Spinal cord (tissue), 10 donors: ENCODE measurements at places on chromosomes 11 and 22. TPM values are rescaled to one million over a fixed set of nuclear protein-coding genes. Genes with fewer than 3 reads are reported as not detected.
A peak's percentile ranks its signal among the peaks of the same experiment; 100 is the strongest.

DNA sequence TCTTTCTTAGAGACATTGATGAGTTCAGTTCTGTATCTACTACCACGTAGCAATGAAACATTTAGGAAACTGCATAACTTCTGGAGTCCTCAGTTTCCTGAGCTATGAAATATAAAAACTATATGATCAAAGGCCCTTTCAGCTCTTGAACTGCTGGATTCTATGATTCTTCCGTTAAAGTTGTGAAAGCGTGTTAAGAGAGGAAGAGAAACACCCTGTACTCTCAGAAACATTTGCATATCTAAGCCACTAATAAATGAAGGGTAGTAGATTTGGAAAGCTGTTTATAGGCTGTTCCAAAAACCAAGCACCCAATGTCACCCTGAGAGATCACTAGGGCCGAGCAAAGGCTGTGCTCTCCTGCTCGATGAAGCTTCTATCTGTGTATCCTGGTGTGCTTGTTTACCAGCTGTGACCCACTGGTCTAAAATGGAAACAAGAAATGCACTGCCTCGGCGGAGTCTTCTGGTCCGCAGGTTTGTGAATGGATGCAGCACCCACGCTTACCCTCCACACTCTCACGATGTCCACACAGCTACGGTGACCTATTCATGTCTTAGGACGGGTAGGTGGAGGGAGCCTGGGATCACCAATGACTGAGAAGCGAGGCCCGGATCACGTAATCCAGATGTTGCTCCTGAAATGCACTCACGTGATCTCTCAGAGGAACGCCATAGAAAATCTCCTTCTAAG is 325.8 kb downstream of the OPCML start:
- no peaks in the 10 kb centered on the region for H3K36me3 ChIP-seq
- H3K27me3 ChIP-seq: no peaks in the 10 kb centered on the region
- no peak overlapping the region for H3K4me3 ChIP-seq
- no peak for DNase-seq
- H3K27ac ChIP-seq: no peak overlapping the region

DNA sequence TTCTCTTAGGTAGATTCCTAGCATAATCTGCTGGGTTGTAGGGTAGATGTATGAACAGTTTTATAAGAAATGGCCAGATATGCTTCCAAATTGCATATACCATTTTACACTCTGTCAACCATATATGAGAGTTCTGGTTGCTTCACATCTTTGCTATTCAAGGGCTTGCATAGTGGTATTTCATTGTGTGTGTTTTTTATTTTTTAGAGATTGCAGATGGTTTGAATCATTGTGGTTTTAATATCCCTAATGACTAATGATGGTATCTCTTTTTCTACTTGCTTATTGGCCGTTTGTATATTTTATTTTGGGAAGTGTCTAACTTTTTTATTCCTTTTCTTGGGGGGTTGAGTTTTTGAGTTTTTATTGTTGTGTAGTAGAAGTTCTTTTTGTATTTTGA is 26.9 kb downstream of the RNF214 start:
- H3K27me3 ChIP-seq: no peaks in the 10 kb centered on the region
- H3K27ac ChIP-seq: no peak overlapping the region
- no peak overlapping the region for H3K4me3 ChIP-seq
- H3K4me1 ChIP-seq: no peaks in the 10 kb centered on the region
- DNase-seq: no peak

- H3K27ac ChIP-seq: no peak overlapping the region
- no peaks in the 10 kb centered on the region for H3K4me1 ChIP-seq
- no peak for DNase-seq
- no peaks in the 10 kb centered on the region for H3K27me3 ChIP-seq
- H3K4me3 ChIP-seq: no peak overlapping the region
These were observed 325.3 kb upstream of the LRRC4C start for GRCh38 chr11:41784513-41785335.

GRCh38 chr11:130100381-130101095 is 30.8 kb downstream of the APLP2 start:
- no peaks in the 10 kb centered on the region for H3K27me3 ChIP-seq
- no peak overlapping the region for H3K27ac ChIP-seq

DNA sequence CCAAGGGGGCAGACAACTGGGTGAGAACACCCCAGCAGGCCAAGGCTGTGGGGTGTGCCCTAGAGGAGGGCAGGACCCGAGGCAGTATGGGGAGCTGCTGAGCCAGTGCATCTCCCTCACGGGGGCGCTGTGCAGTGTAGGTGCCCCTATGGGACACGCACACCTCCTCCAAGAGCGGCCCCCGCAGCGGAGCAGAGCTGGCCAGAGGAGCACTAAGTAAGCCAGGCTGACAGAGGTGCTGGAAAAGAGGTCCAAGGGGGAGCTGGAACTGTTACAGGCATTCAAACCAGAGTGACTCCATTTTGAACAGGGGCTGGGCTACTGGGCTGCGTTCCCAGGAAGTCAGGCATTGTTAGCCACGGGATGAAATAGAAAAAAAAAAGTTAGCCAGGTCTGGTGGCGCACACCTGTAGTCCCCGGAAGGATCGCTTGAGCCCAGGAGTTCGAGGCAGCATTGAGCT is 41.8 kb downstream of the TST start:
- no peak for DNase-seq
- H3K4me3 ChIP-seq: peak overlapping the region; percentile 32
- no peak overlapping the region for H3K27ac ChIP-seq
- H3K27me3 ChIP-seq: no peaks in the 10 kb centered on the region
- H3K4me1 ChIP-seq: peaks cover 14% of the 10 kb centered on the region
- H3K36me3 ChIP-seq: no peaks in the 10 kb centered on the region

- no peaks in the 10 kb centered on the region for H3K27me3 ChIP-seq
- no peaks in the 10 kb centered on the region for H3K36me3 ChIP-seq
- H3K4me3 ChIP-seq: no peak overlapping the region
- H3K4me1 ChIP-seq: peaks cover 20% of the 10 kb centered on the region
- H3K27ac ChIP-seq: no peak overlapping the region
These were observed 90.5 kb downstream of the UBASH3B start for GRCh38 chr11:122746050-122746478.

DNA sequence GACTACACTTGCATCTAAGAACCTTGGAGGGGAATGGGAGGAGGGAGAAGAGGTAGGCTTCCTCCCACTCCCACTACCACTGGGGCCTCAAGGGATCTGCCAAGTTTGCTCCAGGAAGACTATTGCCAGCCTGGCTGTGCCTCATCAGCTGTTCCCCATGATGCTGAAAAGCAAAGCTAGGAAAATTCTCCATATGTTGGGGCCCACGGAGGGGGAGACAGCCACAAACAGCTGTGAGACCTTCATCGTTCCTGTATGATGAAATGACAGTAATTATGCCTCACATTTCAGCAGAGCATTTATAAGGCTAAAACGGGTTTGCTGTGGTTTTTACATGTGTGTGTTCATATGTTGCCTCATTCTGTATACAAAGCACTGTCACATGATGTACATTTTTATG is 6.7 kb downstream of the DSCAML1 start:
- H3K27me3 ChIP-seq: peaks cover 26% of the 10 kb centered on the region
- no peak overlapping the region for H3K4me3 ChIP-seq
- peaks cover 46% of the 10 kb centered on the region for H3K4me1 ChIP-seq
- no peak overlapping the region for H3K27ac ChIP-seq
- DNase-seq: no peak

DNA sequence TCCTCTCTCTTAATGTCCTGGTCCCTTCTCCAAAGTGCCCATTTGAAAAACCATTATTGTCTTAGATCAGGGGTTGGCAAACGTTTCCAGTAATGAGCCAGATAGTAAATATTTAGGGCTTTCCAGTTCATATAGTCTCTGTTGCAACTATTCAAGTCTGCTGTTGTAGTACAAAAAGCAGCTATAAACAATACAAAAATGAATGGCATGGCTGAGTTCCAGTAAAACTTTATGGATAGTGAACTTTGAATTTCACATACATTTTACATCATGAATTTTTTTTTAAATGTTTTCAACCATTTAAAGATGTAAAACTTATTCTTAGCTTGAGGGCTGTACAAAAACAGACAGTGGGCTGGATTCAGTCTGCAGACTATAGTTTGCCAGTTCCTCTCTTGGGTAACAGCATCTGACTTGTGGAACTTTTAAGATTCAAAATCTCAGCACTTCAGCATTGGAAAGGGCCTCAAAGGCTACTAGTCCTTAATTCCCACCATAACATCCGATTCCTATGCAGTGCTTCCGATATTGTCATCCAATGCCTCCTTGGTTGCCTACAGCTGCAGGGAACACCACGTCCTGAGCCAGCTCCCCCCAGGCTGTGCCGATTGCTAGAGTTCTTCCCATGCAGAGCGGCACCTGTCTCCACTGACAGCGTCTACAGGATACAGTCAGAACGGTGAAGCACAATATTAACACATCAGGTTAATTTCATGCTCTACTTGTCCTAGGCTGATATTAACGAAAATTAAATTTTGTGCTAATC is 65.6 kb upstream of the E2F8 start:
- peaks cover 5% of the 10 kb centered on the region for H3K27me3 ChIP-seq
- no peak overlapping the region for H3K27ac ChIP-seq
- H3K36me3 ChIP-seq: no peaks in the 10 kb centered on the region
- peaks cover 5% of the 10 kb centered on the region for H3K4me1 ChIP-seq

Gene ENTHD1
- total RNA-seq: 0.10 TPM

Gene BTBD18
- total RNA-seq: not detected

Gene NRIP3
- 57.1 TPM for total RNA-seq

Gene SMTNL1
- total RNA-seq: not detected

Gene IRAG1
- 5.2 TPM for total RNA-seq

Gene DTX4
- total RNA-seq: 27.8 TPM

Gene APOL1
- 5.7 TPM for total RNA-seq

Gene TCIRG1
- 9.1 TPM for total RNA-seq
